Cortex of kidney (tissue), 1 donor: ENCODE measurements at places on chromosomes 3 and 15.

GRCh38 chr3:53709860-53710674 is 136.2 kb downstream of the CHDH start:
- DNase-seq, result no peak

DNA sequence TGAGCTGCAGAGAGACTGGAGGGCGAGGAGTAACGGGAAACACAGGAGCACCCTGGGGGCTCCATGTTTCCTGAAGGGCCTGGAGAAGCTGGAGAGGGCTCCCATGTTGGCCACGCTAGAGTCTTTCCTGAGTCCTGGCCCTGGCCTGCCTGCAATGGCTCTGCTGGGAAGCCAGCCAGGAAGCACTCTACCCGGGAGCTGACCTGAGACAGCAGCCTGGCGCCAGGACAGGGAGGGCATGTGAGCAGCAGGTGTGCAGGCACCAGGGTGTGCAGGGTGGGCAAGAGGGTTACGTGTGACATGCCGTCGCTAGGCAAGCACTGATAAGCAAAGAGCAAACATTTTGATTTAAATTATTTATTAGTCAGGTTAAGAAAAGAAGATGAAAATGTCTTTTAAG is 301.4 kb downstream of the OCA2 start:
- no peak for DNase-seq

DNA sequence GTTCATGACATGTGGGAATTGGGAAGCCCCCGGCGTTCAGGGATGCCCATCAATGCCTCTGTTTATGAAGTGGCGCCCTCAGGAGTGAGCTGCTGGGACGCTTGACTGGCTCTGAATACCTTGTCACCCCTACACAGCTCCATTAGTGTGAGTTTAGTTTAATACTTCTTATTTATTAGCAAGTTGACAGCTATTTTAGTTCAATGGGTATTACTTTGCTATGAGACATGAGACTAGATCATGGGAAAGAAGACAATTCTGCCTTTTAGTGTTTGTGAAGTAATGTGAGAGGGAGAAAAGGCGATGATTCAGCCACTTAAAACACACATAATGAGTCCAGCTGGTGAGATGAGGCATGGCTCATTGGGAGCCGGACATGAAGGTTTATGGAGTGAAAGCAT is 678.5 kb downstream of the NR2F2 start:
- DNase-seq, result no peak

DNA sequence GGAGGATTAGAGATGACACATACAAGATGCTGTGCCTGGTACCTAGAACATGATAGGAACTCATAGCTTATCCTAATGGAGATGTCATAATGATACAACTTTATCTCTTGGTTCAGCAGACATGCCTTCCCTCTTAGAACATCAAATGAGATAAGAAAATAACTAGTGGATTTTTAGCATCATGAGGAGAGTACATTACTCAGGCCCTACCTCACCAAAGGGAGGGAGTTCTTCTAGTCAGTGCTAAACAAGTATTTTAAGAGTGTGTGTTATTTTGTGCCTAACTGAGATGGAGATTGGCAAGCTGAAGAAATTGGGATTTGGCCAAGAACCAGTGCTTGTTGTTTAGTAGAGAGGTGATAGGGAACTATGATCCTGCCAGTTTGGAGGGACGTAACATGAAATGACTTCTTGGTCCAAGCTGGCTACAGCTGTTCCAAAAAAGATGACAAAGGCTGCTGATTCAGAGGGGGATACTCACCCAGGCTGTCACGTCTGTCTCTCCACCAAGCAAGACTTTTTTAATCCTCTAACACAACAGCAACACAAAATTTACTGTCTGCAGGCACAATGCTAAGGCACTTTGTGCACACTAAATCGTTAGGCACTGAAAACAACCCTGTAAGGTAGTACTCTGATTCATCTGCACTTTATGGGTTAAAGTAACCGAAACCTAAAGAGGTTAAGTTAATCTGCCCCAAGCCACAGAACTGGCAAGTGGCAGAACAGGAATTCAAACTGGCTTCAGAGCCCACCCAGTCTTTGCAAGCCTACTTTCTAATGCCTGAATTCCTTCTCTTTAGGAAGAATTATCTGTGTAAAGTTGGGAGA is 126.5 kb downstream of the CMSS1 start:
- no peak for DNase-seq

DNA sequence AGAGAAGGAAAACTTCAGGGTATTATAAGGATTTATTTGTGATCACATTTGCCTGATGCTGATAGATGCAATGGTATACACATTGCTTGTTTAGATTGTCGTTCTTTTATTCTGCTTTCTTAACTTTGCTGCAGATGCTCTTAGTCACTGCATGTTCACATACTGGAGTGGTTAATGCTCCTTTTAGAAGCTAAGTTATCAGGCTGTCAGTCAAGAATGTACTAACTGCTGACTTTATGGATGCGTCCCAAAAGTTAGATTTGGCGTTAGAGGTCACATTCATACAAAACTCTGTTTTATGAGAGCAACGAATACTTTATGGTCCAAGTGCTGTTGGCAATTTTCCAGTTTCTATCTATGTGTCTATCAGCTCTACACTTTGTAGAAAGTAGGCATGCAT is 160.7 kb downstream of the BBX start:
- DNase-seq, result no peak

DNA sequence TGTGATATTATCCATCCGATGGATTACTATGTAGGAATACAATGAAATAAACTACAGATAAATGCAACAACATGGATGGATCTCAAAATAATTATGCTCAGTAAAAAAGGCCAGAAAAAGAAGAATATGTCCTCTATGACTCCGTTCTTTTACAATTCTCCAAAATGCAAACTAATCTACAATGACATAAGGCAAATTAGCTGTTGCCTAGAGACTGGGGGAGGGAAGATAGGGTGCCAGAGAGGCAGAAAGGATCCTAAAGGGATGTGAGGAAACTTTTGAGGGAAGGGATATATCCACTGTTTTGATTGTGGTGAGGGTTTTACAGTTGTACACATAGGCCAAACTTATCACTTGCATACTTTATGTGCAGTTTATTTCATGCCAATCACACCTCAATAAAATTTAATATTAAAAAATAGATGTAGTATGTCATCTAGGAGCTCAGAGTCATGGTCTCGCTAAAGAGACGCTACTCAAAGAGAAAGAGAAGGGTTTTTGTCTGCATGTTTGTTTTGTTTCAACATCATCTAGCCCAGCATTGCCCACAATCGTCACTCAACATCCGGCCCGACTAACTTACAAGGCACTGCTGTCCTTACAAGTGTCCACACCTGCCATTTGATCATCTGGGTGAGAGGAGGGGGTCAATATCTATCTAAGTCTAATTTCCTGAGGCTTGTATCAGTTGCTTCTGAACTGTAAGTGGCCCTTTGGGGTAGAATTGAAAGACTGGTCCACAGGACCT is 29.5 kb downstream of the HES1 start:
- DNase-seq, result no peak

- DNase-seq, result no peak
Measured at GRCh38 chr3:156664011-156664830, 10.2 kb upstream of the TIPARP start.

- no peak for DNase-seq
Measured at GRCh38 chr15:95254263-95254662, 1022.9 kb downstream of the MCTP2 start.

GRCh38 chr3:195813916-195814640 is 2.3 kb upstream of the MUC4 start:
- no peak for DNase-seq

DNA sequence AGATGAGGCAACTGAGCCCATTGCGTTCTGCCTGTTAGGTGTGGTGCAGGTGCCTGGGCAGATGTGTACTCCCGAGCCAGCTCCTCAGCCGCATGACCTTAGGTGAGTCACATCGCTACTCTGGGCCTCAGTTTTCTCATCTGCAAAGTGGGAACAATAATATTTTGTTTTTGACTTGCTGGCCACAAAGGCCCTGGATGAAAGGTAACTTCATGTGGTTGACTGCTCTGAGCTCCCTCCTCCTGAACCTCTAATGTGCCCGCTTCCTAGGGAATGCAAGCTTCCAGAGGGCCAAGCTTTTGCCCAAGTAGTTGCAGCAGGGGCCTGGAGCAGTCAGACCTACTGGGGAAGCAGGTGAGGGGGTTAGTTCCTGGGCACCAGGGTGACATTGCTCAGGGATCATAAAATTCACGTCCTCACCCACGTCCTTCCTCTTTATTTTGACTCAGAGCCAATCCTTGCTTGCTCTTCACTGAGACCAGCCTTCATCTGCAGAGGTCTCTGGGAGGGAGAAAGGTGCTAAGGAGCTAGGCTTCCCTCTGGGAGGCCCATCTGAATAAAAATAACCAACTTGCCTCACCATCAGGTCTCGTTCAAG is 149.0 kb upstream of the TLE3 start:
- no peak for DNase-seq

DNA sequence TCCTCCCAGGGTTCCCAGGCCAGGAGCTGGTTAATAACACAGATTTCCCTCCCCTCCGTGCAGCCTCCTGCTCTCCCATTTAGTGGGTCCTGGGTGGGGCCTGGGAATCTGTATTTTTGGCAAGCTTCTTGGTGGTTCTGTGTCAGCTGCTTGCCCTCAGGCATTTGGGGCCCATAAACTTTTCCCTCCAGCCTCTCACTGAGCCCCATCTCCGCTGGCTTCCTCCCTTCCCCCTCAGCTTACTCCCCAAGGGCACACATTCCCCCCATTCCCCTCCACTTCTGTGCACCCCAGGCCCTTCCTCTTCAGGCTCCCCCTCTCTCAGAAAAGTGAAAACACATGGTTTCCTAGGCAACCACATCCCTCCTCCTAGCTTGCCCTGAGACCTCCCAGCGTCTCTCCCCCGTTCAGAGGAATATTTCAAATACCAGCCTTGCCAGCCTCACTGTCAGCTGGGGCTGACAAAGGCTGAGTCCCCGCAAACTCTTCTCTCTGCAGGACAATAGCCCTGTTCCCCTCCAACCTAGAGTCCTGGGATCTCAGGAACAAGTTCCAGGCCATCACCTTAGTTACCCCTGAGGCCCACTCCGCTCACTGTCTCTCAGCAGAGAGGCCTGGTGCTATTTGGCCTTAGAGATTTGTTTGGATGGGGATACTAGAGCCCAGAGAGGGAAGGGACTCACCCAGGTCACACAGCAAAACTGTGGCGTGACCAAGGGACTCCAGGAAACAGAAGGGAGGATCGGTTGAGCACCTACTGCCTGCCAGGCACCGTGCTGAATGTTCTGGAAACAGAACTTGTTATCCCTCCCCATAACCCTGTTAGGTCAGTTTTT is 44.6 kb upstream of the SMAD6 start:
- no peak for DNase-seq

GRCh38 chr3:184690192-184690883 is 21.5 kb downstream of the MAGEF1 start:
- no peak for DNase-seq

DNA sequence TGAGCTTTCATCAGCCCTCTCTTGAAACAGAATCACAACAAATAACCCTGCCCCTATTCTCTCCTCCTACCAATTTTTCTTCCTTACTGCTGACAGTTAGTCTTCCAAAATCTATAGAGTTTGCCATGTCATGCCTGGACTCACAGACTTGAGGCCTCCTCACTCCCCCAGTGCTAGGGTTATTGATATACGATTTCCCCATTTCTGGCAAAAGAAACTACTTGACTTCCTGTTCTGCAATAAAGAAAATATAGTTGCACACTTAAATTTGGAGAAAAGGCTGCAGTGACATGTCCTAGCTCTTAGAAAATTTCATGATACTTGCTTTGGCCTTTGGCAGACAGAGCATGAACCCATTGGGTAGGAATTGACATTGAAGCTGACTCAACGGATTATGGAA is 75.9 kb downstream of the CYP19A1 start:
- DNase-seq, result no peak

- DNase-seq, result no peak
Measured at GRCh38 chr3:195892105-195893043, 16.0 kb downstream of the TNK2 start.

DNA sequence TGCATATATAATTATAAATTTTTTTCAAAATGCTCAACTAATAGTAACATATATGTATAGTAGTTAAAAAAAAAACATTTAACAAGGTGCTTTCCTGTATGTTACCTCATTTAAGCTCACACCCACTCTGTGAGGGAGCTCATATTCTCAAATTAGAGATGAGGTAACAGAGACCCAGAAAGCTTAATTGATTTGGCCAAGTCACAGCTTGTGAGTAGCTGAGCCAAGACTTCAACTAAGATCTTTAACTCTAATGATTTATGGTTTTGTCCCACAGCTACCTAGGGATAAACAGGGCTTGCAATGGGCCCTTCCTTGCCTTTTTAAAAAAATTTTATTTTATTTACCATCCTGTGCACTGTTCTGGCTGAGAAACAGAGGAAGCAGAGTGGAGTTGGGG is 230.0 kb upstream of the GOLIM4 start:
- no peak for DNase-seq

- no peak for DNase-seq
Measured at GRCh38 chr15:90039996-90040395, 38.9 kb downstream of the ZNF710 start.

GRCh38 chr15:70097063-70097320 is 725 bp downstream of the TLE3 start:
- DNase-seq, result no peak

DNA sequence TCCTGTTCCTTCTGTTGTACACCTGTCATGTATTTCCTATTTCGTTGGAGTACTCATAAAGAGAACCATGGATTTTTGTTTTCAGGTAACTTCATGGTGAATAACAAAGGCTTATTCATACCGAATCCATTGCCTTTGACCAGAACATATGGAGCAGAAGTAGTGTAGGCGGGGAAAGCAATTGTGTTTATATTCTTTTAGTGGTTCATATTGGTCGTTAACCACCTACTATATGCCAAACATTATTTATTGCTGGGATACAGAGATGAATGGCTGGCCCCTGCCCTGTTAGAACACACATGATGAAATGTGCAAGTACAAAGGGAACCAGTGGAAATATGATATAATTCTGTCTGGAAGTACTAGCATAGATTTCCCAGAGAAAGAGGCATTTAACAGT is 9.8 kb downstream of the RPUSD2 start:
- no peak for DNase-seq

- DNase-seq, result no peak
Measured at GRCh38 chr15:59691194-59691805, 2.2 kb upstream of the BNIP2 start.

DNA sequence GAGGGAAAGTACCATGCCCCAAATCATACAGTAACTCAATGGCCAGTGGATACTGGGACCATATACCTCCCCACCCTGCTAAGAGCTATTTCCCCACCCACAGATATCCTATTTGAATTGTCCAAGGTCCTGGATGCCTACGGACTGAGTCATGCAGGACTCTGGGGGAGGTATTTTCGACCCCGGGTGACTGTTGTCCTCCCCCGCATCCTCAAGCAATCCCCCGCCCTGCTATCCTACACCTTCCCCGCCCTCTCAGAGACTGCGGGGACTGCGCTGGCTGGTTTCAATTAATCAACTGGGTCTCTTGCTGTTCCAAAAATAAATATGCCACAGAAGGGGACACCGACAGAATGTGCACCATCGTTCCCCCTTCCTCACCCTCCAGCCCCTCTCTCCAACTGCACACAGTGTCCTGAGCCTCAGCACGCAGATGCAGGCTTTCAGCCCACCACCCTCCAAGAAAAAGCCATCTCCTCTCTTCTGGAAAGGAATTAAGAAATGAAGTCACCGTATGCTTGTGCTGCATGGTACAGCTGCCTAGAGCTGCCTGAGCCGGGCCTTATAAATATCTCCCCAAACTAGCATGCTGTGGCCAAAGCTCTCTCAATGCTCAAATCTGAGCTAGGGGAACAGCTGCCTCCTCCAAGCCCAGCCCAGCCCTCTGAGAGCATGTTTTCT is 8.1 kb downstream of the CAV3 start:
- DNase-seq, result no peak

- no peak for DNase-seq
Measured at GRCh38 chr3:121660356-121661171, at the start of gene HCLS1. TSS of gene HCLS1 (minus strand) at chr3:121660903. CDS start at chr3:121658347, 2,556 bp downstream.

GRCh38 chr15:97791824-97792792 is 168.4 kb upstream of the ARRDC4 start:
- no peak for DNase-seq
